Fibroblast of skin of right biceps (primary cell): ENCODE measurements at places on chromosomes 2 and 18.
A peak's percentile ranks its signal among the peaks of the same experiment; 100 is the strongest.

DNA sequence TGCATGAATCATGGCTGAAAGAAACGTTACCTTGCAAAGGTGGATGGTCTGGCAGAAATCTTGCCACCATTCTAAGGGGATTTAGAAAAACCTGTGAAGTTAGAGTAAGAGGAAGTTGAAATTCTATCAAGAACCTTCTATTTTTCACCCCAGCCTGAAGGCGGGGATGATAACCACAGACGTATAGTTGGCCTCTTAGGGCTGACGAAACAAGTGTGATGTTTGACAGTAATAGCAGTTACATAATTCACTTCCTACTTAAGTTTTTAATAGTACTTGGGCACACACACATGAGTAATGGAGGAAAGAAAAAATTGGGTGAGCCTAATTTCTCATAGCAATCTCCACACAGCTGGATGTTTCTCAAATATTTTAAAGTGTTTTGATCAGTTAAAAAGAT, 336.6 kb upstream of the SALL3 start:
- no peak for DNase-seq

DNA sequence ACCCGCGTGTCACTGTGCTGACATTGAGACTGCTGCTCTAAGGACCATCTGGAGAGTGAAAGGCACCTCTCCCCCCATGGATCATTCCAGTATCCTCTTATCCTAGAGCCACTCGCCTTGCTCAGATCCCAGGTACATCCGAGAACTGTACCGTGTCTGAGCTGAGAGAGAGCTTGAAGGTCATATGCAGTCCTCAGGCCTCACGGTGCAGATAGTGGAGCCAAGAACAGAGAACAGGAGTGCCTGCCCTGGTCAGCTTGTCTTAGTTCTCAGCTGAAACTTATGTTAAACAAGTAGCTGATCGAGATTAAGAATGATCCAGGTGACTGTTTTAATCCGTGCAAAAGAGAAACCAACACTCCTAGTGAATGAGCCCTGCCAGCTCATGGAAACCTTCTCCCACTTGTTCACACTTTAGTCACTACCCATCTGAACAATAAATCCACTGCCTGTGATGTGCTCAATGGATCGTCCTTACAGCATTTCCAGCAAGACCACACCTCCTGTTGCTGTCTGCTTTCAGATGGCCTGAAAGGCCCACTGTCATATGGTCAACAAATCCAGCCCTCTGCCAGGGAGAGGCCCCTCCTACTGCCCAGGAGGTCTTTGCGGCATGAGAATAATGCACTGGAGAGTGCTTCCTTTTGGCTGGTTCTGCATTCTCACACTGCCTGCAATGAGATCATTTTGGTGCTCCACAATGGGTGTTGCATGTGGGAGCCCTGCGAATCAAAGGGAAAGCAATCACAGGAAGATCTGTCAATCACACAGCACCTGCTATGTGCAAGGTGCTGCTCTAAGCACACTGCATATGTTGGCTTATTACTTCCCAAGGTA, 43.7 kb upstream of the APCDD1 start:
- no peak for DNase-seq

GRCh38 chr2:178865999-178866398, 58.8 kb upstream of the TTN start:
- no peak for DNase-seq

DNA sequence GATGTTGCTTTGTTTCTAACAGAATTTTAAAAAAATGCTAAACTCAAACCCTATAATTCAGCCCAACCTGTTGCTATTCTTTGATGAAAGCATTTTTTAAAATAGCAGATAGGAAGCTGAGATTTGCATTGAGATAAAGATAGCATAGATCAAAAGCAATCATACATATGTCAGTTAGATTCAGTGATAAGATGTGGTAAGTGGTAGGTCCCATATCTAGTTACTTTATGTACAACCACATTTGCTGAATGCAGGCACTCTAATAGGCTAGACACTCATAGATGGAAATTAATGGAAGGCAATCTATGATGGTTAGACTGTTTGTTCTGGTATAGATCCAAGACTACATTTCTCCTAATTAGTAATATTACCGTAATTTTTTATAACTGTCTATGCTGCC, 27.2 kb upstream of the C1D start:
- no peak for DNase-seq

GRCh38 chr2:3522961-3523421, 3.7 kb upstream of the ADI1 start:
- peak; percentile 40 for DNase-seq

DNA sequence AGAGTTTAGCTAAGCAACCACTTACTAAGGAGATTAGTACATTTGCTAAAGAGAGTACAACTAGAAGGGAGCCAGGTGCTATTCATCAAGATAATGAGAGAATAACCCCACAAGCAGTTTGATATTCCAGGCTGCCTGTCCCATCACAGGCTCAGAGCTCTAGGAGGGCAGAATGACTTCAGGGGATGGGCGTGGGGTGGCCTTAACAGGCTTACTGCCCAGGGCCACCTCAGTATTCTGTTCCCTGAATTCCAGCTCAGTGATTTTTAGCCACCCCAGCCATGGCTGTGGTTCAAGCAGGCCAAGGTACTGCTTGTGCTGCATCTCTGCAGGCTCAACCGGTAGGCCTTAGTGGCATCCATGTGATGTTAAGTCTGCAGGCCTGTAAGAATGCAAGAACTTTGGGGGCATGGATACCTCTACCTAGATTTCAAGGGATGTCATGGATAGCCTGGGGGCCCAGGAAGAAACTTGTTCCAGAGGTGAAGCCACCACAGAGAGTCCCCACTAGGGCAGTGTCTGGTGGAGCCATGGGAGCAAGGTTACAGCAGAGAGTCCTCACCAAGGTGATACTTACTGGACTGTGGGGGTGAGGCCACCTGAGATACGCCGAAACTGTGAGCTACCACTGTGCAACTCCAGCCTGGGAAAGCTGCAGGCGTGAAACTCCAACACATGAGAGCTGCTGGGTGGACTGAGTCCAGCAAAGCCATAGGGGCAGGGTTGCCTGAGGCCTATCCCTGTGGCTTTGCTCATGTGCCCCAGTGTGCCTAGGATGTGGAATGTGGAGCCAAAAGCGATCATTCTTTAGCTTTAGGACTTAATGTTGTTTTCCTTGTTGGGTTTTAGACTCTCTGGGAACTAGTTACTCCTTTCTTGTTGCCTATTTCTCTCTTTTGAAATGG, 107.7 kb downstream of the EHBP1 start:
- no peak for DNase-seq

DNA sequence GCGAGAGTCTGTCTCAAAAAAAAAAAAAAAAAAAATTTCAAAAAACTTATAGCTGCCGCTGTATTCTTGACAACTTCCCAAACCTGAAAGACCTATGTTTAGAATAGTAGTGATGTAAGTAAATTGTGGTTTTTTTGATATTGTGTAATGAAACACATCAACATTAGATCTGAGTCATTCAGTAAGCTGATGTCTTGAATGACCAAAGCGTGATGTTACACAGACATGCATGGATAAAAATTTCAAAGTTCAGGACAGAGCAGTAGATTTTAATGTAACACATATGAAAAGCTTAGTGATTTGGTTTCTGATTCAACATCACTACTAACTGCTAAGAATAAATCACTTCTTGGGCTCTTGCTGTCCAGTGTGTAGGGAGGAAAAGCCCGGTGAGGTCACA, 69.3 kb upstream of the MEX3C start:
- no peak for DNase-seq

GRCh38 chr2:223908304-223908998, 36.7 kb downstream of the WDFY1 start:
- DNase-seq, result no peak
